ENCODE measurements at places on chromosomes 4 and X.

DNA sequence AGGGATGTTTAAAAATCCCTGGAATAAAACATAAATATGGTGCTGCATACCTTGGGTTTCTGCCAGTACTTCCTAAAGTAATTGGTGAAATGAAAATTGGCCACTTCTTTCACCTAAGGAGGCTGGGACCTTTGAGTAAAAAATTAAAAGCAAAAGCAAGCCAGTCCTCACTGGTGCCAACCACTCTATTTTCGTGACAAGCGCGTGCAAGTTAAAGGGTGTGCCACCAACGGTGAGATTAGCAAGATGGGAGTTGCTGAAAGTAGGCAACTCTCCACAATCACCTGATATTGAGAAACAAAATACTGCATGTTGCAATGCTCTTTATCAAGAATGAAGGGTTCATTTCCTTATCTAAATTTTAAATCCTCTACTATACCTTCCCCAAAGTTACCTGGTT is 19.7 kb upstream of the RTL9 start:
- DNase-seq = no peak

DNA sequence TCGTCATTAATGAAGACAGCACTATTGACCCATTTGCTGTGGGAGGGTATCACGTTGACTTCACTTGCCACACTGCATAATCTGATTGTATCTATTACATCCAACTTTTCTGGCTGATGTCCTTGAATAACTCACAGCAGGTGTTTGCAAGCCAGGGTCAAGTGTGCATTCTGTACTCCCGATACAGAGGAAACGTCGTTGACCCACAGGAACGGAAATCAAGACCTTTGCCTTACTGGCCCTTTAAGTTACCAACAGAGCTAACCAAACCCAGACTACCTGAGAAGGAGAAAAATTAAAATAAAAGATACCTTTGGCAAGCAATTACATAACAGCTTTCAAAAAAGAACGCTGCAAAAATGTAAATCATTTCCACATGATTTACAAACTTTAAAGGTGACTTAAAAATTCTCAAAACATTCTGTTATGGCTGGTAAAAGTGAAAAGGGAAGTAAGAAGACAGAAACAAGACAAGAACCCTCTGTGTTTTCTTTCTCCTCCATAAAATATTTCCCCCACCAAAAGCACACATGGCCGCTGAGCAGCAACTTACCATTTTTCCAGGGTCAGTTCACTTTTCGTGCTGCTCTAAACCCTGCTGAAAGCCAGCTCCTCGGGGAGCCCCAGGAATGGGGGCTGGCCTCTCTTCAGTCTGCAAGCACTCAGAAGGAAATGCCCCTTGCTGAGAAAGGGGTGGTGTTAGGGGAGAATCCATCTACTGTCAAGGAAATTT is 6.5 kb upstream of the SHISA3 start:
- DNase-seq = no peak

- DNase-seq = no peak
These were observed 24.6 kb downstream of the SPANXD start for GRCh38 chrX:141673946-141674345.

- DNase-seq = no peak
These were observed 17.4 kb downstream of the C4orf51 start for GRCh38 chr4:145697332-145697731.

DNA sequence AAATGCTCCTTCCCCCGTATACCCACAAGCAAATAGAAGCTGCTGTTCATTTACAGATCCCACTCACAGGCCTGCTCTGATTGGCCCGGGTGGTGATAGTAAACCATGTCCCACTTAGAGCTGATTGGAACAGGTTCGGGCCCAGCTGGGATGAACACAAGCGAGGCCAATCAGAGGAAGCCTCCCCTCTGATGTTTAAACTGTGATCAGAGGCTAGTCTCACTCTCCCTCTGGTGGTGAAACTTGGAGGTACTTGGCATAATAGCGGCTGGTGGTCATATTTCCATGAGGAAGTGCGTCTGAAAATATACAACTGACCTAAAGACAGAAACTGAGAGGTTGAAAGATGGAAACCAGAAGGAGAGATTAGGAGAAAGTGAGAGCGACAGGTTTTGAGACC is 51.5 kb upstream of the TRPC3 start:
- no peak for DNase-seq

DNA sequence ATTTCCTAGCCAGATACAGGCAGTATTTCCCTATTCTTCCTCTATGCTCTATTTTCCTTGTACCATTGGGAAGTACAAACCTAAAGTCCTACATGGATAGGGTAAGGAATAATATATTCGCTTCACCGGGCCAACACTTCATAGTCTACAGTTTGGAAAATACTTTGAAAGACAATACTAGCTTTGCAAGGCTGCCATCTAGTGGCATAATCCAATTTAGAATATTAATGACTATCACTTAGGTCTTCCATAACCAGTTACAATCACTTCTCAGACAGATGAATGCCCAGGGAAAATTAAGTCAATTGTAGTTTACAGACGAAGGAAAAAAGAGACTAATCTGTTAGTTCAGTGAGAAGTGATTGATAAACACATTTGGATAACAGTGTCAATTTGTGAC is 141.0 kb upstream of the FAM47C start:
- no peak for DNase-seq

DNA sequence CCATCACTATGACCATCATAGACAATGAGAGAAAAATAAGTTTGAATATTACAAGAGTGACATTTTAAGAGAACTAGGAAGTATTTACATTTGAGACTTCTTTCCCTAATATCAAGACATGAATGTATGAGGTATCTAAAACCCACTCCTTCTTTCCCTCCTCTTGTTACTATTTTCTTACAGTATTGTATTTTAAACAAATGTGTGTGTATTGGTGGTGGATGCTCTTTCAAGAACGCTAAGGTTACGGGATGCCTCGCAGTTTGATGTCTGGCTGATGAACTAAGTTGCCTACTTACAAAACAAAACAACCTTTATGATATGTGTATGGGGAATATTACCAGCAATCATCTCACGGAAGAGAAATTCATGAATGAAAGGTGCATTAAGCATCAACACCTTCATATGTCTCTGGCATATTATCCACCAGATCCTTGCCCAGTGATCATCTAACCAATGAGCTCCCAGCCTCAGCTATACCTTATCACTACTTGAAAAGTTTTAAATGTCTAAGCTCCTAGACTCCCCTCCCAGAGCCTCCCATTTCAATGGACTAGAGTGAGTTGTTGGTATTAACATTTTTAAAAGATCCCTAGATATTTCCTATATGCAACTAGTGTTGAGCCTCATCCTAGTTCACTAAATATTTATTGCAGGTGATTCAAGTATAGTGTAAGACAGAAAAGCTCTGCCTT is 10.6 kb downstream of the AREG start:
- DNase-seq = no peak

DNA sequence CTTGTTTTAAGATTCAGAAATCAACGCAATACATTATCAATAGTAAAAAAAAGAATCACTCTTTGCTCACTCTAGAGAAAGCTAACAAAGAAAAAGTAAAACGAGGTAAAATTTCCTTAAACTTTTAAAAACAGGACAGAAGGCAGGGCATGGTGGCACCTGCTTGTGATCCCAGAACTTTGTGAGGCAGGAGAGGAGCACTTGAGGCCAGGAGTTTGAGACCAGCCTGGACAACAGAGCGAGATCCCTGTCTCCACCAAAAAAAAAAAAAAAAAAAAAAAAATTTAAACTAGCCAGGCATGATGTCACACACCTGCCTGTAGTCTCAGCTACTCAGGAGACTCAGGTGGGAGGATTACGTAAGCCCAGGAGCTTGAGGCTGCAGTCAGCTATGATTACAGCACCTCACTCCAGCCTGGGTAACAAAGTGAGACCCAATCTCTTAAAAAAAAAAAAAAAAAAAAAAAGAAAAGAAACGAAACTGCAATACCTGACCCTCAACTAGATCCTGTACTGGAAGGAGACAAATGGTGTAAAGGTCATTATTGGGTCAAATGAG is 3.5 kb downstream of the CCNI start:
- DNase-seq = peak; percentile 20

GRCh38 chr4:186074189-186074588 is 5.2 kb downstream of the TLR3 start:
- DNase-seq = peak; percentile 57

- no peak for DNase-seq
These were observed 26.9 kb upstream of the HPSE start for GRCh38 chr4:83361416-83362103.

- DNase-seq = no peak
These were observed 13.3 kb upstream of the AGA start for GRCh38 chr4:177455561-177455970.

GRCh38 chr4:155079871-155080270 is 128.6 kb upstream of the NPY2R start:
- DNase-seq = no peak

- DNase-seq = no peak
These were observed 44.1 kb upstream of the SGMS2 start for GRCh38 chr4:107780665-107781064.

- no peak for DNase-seq
These were observed 278.8 kb downstream of the CRLF2 start for GRCh38 chrX:933611-934010.

DNA sequence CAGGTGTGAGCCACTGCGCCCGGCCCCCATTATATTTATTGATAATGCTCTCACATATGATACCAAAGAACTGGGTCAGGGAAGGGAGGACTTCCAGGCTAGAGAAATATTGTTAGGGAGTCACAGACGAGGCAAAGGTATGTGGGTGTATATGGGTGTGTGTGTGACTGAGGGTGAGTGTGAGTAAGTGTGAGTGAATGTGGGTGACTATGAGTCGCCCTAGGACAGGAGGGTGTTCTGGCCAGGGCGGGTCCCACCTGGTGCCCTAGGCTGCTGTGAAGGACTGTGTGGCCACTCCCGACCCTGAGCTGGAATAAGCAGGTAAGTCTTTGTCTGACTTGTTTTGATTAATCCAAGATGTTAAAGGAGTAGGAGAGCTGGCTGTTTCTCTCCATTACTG is 34.4 kb downstream of the RWDD4 start:
- DNase-seq = no peak

- DNase-seq = no peak
These were observed 37.0 kb downstream of the HAND2 start for GRCh38 chr4:173493041-173493440.

- DNase-seq = no peak
These were observed 44.0 kb upstream of the SCD5 start for GRCh38 chr4:82842593-82842992.

DNA sequence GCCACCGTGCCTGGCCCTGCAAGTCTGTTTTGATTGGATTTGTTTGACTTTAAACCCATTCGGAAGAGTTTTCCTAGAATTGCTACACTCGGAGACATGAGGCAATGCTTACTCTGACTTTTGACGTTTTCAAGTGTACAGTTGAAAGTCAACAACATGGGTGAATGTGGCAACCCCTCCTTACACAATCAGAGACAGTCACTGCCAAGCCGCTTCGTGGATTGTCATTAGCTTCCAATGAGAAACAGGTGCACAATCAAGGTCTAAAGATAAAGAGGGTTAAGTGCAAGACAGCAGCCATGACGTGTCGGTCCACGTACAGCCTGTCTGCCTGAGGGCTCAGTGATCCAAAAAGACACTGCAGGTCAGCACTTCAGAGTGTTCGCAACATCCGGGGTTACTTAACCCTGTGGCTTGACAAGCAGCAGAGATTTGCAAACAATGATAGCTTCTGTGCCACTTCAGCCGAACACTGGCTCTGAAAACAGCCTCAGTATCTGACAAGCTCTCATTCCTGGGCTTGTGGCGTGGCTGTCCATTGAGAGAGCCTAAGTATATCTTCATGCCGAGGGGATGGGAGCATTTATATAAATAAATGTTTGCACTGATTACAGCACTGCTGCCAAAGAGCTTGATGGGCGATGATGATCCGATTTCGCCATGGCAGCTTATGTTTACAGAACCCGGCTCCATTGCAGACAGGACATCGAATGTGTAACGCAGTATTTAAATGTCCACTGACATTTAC is 180.0 kb downstream of the DHRSX start:
- DNase-seq = no peak

- peak; percentile 88 for DNase-seq
These were observed 103.6 kb downstream of the UCHL1 start for GRCh38 chr4:41360214-41360920.

DNA sequence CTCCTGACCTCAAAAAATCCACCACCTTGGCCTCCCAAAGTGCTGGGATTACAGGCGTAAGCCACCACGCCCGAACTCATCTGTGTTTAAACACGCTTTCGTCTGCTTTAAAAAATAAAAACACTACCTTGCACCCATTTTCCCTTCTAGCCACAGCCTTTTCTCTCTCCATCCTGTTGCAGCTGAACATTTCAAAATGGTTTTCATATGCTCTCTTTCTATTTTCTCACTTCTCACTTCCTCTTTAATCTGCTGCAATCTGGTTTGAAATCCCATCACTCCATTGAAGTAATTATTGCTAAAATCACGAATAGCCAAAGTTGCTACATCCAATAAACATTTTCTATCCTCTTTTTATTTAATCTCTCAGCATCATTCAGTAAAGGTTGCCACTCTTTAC is 70.0 kb downstream of the DCHS2 start:
- DNase-seq = no peak

DNA sequence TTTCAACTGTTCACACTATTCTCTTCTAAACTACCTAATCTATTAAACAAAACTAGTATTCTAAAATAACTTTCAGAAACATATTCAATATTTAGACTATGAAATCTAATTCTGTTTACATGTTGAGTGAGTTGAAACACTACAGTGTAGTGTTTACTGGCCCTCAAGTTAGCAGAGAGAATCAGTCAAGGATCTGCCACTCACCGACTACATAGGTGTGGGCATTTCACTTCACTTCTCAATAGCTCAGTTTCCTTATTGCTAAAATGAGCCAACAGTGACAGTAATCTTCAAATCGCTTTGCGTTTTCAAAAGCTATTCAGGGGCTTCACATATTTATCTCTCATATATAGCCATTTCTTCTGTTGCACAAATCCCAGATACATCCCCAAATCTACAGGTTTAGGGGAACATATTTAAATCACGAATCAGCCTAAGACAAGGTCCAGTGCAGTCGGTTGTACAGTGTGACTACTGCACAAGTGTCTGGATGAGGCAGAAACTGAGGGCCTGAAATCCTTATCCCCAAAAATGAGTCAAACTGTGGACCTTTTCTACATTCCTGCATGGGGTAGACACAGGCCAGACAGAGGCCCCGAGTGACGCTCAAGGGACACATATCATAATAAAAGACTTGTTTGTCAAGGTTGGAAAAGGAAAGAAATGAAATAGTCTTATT is 129.8 kb downstream of the PPP3CA start:
- DNase-seq = no peak

DNA sequence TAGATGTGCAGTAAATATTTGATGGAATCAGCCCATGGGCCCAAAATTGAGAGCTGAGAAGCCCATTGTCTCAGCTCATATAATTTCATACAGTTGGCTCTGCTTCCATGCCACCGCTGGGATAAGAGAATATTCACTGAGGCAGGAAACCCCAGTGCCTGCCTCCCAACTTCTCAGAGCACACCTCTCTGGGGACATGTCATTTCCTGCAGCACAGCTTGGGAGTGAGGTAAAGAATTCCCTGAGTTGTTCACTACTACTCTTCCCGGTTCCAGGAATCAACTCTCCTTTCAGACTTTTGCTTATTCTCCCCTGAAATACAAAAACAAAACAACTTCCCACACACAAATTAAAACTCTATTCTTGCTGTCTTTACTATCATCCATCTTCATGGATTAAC is 389.3 kb downstream of the MAPK10 start:
- DNase-seq = no peak

All from C1 segment of cervical spinal cord (tissue), 14 donors.